ENCODE measurements at places on chromosomes 12 and 14.

GRCh38 chr14:61543946-61544345, 151.4 kb upstream of the HIF1A start:
- no peak for DNase-seq

GRCh38 chr14:31154956-31155355, 52.6 kb downstream of the HECTD1 start:
- DNase-seq = no peak

DNA sequence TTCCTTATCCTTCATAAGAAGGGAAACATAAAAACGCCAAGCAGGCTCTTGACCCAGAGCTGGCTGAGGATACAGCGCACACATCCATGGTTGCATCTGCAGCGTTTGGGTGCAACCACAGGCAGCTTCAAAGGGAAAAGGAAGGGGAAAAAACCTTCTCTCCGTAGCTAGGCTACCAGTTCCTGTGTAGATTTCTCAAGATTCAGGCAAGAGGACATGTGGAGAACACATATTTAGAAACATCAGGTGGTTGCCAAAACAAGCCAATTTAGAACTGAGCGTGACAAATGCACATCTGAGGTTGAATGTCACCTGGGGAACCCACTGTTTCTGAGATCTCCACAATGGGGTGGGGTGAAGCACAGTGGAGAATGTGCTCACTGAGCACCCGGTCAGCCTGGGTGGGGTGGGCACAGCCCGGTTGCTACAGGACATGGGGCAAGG, 78.3 kb upstream of the BDKRB2 start:
- DNase-seq = peak; percentile 37

DNA sequence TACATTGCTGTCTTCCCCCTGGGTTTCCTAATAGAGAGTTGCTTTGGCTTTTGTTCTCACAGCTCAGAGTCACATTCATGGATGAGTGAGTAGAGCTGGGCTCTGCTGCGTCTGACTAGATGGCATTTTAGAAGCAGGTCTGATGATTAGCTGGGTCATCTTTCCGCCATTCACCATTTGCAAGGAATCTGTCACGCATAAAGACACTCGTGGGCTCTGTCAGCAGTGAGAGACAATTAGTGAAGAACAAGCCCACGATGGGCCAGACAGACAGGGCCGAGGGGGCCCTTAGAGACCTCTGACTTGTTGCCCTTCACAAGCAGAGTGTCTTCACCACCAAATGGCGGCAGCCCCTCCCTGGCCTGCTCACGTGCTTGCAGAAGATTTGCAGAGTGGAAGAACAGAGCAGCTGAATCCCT, 175.0 kb downstream of the CRADD start:
- no peak for DNase-seq

GRCh38 chr12:97359021-97359690, 103.4 kb upstream of the RMST start:
- no peak for DNase-seq

GRCh38 chr12:81668475-81668874, 90.7 kb downstream of the PPFIA2 start:
- DNase-seq = no peak

- no peak for DNase-seq
Observed at GRCh38 chr12:67446716-67447115, 177.6 kb downstream of the CAND1 start.

- no peak for DNase-seq
Observed at GRCh38 chr12:128019996-128020544, 246.9 kb upstream of the TMEM132C start.

DNA sequence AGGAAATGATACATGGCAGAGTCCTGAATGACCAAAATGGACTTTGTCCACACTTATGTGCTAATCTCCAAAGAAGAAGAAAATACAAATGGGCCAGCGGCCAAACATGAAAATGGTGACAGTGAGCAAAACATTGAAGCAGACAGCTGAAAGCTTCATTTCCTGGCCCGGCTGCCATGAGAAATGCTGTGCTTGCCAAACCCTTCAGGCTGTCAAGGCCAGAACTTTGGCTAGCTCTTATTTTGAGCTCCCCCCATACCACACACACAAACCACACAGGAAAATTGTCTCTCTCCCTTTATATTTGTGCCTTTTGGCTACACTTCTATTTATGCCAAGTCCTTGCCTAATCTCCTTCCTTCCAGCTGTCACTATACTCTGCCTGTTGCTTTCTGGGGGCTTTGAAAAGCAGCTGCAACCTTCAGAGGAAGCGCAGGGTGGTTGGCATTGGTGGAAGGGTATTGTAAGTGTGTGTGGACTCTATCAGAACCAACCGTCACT, 323.8 kb downstream of the RAD51B start:
- DNase-seq = no peak

DNA sequence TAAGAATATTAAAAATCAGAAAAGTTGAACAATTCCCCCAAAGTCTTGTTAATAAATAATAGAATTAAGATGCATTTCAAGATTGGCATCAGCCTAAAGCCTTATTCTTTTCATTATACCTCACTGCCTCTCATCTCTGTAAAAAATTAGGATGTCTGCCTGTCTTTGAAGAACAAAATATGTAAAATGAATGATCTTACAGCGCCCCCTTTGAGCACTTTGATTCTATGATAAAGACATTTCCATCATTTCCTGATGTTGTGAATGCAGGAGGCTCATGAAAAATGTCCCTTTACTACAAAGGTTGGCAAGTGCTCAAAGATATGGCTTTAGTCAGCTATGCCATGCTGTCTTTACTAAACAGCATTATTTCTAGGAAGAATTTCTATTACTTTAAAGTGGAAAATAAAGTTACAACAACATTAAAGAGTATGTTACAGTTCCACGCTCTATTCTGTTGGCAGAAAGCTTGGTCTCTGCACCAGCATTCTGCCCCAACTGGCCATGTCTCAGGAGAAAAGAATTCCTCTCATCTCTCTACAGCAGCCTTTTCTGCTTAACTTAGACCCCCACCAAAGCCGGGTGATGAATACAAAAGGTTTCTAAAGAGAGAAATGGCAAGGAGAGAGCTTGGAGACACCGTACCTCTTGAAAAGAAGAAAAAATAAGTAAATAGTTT, 95.1 kb downstream of the LLPH start:
- no peak for DNase-seq

DNA sequence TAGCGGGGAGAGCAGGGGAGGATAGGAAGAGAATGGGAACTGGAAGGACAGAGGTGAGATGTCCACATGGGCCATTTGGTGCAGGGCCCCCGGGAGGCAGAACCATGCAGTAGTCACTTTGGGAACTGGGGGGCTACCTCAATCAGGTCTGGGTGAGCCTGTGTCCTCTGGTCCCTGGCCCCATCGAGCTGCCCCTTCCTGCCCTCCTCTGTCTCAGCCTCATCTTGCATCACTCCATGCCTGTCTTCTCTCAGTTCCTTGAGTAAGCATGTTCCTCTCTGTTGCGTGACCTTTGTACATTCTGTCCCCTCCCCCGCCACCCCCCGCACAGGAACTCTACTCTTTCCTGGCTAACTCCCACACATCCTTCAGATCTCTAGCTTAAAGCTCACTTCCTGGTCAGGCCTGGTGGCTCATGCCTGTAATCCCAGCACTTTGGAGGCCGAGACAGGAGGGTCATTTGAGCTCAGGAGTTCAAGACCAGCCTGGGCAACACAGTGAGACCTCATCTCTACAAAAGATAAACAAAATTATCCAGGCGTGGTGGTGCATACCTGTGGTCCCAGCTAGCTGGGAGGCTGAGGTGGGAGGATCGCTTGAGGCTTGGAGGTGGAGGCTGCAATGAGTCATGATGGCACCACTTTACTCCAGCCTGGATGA, 23.2 kb downstream of the FOS start:
- DNase-seq = no peak

DNA sequence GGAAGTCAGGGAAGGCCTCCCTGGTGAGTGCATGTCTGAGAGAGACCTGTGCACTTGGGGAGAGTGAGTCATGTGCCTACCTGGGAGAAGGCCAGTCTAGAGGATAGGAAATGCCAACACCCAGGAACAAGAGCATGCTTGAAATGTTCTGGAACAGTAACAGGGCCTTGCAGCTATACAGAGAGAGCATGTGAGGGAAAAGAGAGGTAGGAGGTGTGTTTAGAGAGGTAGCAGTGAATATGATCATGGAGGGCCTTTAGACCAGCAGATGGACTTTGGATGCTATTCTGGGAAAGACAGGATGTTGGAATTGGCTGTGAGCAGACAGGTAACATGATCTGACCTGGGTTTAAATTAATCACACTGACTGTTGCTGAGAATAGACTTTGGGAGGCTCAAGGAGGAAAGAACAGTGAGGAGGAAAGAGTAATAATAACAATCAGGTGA, 1143.6 kb downstream of the FLRT2 start:
- no peak for DNase-seq

- no peak for DNase-seq
Observed at GRCh38 chr12:126734296-126734695, 1532.7 kb upstream of the TMEM132C start.

- DNase-seq = no peak
Observed at GRCh38 chr12:77746096-77746495, 84.6 kb upstream of the NAV3 start.

- DNase-seq = no peak
Observed at GRCh38 chr14:85714069-85714468, 184.1 kb downstream of the FLRT2 start.

- DNase-seq = peak; percentile 46
Observed at GRCh38 chr14:39232554-39233415, 930 bp upstream of the MIA2 start.

DNA sequence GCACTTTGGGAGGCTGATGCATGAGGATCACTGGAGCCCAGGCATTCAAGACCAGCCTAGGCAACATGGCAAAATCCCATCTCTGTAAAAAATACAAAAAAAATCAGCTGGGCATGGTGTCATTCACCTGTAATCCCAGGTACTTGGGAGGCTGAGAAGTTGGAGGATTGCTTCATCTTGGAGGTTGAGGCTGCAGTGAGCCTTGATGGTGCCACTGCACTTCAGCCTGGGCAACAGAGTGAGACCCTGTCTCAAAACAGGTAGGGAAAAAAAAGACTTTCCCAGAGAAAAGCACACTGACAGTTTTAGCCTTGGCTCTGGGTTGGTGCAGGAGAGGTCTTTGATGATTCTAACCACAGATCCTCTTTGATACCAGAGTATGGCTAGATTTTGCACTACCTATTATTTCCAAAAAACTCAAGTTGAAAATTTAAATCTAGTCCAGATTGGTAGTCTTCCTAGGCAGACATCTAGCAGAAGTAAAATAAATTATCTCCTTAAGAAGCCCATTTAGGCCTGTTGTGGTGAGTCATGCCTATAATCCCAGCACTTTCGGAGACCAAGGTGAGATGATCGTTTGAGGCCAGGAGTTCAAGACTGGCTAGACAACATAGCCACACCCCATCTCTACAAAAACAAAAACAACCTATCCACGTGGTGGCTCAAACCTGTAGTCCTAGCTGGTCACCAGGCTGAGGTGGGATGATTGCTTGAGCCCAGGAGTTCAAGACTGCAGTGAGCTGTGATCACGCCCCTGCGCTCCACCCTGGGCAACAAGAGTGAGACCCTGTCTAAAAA, 18.6 kb downstream of the LARP4 start:
- DNase-seq = no peak

DNA sequence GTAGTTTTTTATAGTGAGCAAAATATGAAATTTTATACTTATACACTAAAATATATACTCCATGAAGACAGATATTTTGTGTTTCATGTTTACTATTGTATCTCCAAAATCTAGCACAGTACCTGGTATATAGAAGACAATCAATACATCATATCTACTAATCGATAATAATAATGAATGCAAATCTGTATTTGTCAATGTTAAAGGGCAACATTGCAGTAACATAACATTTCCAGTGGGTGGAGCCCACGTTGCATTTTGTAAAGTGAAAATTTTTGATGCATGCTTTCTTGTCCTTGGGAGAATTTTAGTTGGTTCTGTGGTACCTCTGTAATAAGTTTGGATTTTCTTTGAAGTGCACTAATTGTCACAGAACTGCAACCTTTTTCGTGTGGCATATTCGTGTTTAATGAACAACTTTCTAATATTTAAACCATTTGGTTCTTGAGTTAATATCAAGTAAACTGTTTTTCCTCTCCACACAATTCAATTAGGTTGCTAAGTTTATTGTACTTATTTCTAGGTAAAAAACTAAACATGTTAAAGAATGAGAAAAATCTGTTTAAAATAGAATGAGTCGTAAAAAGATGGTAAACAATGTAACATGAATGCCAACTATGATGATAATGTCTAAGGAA, 47.4 kb downstream of the AVPR1A start:
- no peak for DNase-seq

DNA sequence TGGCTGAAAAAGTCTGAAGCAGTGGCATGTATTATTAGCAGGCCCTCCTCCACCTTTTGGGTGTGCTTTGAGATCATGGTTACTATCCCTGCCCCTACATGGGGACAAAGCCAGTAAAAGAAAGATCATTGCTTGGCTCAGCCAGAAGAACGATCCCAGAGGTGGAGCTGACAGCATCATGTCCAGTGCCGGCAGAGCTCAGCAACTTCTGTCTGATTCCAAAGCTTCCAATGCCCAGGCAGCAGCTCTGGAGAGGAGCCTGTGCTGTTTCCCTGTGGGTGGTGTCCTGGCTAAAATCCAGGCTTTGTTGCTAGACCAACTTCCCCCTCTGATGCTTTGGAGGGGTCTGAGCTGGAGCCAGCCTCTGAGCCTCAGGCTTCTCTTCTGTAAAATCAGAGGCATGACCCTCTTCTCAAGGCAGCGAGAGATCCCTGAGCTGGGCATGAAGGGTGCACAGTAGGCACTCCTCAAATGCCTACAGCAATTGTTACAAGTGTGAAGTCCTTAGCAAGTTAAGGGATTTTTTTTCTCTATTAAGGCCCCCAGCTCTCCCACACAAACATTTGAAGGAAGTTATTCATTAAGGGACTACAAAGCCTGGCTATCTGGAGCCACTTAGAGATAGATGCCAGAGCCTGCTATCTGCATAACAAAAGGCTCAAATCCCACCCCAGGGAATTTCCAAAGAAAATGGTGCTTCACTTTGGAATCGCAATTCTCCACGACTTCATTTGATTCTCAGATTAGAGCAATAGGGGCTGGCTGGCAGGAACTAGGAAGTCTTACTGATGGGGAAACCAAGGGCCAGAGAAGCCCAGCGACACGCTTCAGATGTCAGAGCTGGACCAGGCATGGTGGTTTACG, 10.9 kb upstream of the GSC start:
- DNase-seq = no peak

DNA sequence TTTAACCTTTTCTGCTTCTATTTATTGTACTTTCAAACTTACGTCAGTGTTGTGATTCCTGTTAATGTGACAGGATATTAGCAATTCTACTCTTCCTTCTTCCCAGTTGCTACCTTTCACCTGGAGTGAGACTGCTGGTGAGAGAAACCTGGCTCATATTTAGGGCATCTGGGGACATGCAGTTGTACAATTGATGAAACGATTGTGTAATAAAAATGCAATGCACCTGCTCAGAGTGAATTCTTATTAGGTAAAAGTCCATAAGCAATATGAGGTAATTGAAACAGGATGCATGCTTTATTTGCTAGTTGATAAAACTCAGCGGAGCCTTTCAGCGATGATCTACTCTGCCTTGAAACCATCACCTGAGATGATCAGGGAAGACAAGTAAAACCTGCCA, 116.1 kb upstream of the FBXO33 start:
- no peak for DNase-seq

- DNase-seq = no peak
Observed at GRCh38 chr14:86179980-86180379, 650.0 kb downstream of the FLRT2 start.

- DNase-seq = no peak
Observed at GRCh38 chr14:91985521-91986255, 38.2 kb upstream of the FBLN5 start.

GRCh38 chr12:80937391-80938238, at the start of gene LIN7A:
Gene LIN7A (minus strand): TSS chr12:80937934. CDS start chr12:80937722, 212 bp downstream.
- no peak for DNase-seq
